ENCODE measurements at places on chromosomes 11 and 22.

DNA sequence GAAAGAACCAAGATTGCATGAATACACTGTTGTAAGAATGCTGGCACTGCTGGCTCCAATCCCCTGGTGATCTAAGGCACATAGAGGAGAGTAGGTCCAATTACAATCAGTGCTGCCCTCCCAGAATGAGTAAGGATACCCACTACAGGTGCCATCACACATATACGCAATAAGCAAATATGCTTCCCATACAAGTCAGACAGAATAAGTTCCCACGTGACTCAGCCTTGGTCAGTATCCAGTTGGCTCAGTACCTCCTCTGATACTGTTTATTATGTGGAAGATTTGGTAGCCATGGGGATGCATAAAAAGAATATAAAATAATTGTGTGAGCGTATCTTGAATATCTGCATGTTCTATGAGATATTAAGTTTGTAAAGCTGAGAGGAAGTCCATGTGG, 8.9 kb upstream of the OR2D3 start:
- no peak for DNase-seq

DNA sequence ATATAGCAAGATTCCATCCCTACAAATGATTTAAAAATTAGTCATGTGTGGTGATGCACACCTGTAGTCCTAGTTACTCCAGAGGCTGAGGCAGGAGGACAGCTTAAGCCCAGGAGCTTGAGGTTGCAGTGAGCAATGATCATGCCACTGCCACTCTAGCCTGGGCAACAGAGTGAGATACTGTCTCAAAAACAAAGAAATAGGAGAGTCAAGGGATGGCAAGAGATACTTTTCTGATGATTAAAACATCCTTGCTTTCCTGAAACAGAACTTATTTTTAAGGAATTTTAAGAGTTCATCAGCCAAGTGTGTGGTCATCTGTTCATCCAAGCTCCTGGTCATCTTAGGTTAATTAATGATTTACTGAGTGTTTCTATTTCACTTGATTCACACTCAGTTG, 1252.0 kb downstream of the LRRC4C start:
- DNase-seq = no peak

- no peak for DNase-seq
Observed at GRCh38 chr11:70568035-70568813, 169.9 kb downstream of the CTTN start.

GRCh38 chr11:66969584-66970225, 5.4 kb upstream of the C11orf86 start:
- DNase-seq = no peak

- no peak for DNase-seq
Observed at GRCh38 chr22:33271390-33272161, 213.4 kb upstream of the SYN3 start.

DNA sequence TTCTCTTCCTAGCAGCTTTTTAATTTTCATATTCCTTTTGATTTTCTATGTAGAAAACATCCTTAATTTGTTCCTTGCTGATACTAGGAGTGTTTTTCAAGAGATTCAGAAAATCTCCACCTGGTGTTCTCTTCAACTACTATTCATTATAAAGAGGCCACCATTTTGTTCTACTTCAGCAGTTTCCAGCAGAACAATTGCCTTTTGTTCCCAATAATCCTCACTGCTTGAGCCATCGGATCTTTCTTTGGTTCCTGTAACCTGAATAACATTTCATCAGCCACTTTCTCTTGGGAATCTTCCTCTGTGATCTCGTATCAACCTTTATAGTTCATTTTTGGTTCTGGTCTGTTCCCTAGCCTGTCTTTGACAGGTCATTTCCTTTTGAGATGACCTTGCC, 1.8 kb upstream of the OR10A5 start:
- no peak for DNase-seq

GRCh38 chr11:64165481-64165841, 452 bp downstream of the MACROD1 start:
- DNase-seq = no peak

- no peak for DNase-seq
Observed at GRCh38 chr11:86809561-86809960, 9.2 kb downstream of the PRSS23 start.

- no peak for DNase-seq
Observed at GRCh38 chr11:88115828-88116755, 59.2 kb downstream of the RAB38 start.

- no peak for DNase-seq
Observed at GRCh38 chr11:7643314-7643713, 30.0 kb downstream of the CYB5R2 start.

DNA sequence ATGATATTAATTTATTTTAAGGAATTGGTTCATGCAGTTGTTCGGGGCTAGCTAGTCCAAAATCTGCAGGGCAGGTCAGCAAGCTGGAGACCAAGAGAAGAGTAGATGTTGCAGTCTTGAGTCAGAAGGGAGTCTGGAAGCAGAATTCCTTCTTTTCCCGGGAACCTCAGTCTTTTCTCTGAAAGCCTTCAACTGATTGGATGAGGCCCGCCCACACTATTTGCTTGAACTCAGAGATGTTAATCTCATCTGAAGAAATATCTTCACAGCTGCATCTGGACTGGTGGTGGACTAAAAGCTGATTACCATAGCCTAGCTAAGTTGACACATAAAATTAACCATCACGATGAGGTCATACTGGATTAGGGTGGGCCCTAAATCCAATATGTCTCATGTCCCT, 122.2 kb downstream of the COMMD9 start:
- DNase-seq = no peak

GRCh38 chr22:21448627-21449416, 18.4 kb upstream of the TMEM191C start:
- DNase-seq = peak; percentile 38

- no peak for DNase-seq
Observed at GRCh38 chr11:69576069-69576782, 64.7 kb upstream of the CCND1 start.

GRCh38 chr11:62984451-62984991, at the start of gene SLC22A6:
SLC22A6 (minus strand) TSS chr11:62984967; CDS start chr11:62984690, 277 bp downstream.
- DNase-seq = no peak

- DNase-seq = no peak
Observed at GRCh38 chr11:69306821-69307220, 12.9 kb downstream of the MYEOV start.

- no peak for DNase-seq
Observed at GRCh38 chr11:73389916-73390315, 13.7 kb downstream of the RELT start.

GRCh38 chr11:28559492-28559891, 451.3 kb downstream of the METTL15 start:
- DNase-seq = no peak

DNA sequence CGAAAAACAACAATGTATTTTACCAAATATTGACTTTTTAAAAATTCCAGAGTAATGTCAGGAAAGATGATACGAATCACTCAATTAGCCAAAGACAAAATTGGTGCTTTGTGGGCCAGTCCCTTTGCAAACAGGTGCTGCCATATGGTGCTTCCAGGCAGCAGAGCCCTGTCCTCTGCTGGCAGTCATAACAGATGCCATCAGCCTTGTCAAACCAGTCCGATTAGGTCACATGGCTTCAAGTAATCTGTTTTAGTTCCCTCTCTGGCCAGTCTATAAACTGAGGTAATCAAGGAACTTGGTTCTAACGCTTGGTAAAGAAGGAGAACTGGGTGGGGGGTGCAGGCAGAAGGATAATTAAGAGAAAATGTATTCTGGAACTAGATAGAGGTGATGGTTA, 49.1 kb upstream of the CAPRIN1 start:
- no peak for DNase-seq

GRCh38 chr11:129055196-129055595, 112.5 kb upstream of the TP53AIP1 start:
- no peak for DNase-seq

DNA sequence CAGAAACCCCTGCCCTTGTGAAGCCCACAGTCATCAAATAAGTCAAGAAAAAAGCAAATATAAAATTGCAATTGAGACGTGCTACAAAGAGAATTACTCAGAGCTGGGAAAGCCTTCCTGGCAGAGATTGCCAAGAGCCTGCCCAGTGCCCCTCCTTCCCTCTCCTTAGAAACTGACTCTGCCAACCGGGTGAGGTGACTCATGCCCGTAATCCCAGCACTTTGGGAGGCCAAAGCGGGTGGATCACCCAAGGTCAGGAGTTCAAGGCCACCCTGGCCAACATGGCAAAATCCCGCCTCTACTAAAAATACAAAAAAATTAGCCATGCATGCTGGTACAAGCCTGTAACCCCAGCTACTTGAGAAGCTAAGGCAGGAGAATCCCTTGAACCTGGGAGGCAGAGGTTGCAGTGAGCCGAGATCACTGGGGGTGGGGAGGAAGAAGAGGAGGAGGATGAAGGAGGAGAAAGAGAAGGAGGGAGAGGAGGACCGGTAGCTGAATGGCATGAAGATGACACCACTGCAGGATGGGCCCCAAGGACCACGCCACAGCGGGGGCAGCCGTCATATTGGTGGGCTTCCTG, 76.1 kb upstream of the RTL6 start:
- DNase-seq = peak; percentile 34

DNA sequence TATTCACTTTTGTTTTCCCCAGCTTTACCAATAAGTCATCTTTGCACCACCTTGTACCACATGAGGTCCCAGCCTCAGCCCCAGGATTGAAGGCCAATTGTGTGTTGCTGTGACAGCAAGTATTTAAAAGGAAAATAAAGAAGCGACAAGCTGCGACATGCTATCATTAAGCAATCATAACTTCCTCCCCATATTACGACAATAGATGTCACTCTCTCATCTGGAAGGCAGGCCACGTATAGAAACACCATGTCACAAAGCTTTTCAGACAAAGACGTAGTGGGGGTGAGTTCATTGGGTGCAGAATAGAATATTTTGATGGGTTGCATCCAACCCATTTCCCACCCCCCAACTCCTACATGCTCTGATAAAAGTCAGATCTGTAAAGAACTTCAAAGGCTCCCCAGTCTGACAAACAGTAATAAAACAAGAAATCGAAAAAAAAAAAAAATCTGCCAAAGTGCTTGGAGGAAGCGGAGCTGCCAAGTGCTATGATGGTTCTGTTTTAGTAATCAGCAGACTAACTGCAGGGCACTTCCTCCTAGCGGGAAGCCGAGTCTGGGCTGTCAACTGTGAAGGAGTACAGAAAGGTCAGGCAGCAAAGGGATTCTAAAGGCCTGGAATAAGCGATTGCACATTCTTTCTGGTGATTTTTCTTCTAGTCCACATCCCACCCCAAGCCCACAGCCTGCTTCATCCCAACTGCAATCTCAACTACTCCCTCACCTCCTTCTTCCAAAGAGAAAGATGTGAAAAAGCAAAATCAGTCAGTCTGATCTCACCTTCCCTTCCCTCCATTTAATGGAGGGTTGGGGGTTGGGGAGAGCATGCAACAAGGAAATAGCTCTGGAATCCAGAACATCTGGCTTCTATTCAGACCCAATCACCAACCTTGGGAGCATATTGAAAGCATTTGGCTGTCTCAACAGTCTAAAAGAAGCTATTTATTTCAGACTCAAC, 131.4 kb upstream of the UBASH3B start:
- DNase-seq = no peak

DNA sequence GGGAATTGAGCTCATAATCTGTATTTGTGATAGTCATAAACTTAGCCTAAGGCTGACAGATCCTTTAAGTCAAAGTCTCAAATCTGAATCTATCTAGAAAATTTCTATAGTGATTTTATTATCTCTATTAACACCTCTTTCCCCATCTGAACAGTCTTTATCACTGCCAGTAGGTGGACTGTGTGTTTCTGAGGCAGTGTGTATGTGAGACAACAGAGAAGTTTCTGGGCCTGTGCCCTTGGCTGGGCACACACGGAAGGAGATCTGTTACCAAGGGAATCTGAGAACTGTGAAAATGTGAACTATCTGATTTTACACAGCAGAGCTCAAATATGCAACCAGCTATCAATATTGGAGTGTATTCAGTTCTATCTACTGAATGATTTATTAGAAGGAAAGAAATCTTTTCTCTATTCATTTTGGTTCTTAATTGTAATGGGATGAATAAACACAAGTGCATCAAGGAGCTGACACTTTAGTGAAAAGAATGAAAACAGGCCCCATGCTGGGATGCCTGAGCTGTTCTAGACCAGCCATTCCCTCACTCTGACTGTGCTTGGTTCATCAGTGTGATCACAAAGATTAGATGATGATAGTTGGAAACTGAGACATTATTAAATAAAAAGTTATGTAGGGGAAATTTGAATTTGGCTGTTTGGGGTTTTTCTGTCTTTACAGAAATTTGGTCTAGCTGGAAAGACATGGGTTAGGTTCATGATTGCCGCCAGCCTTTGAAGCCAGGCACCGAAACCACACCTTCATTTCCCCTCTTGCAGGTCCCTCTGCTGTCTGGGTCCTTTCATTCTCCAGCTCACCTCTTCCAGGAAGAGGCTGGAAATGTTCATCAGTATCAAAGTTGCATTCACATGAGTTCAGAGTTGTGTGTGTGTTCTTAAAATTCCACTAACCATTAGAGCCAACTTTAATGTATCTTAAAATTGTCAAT, 68.1 kb downstream of the LIF start:
- DNase-seq = peak; percentile 63

- DNase-seq = no peak
Observed at GRCh38 chr11:122811721-122812120, 26.6 kb upstream of the CRTAM start.

DNA sequence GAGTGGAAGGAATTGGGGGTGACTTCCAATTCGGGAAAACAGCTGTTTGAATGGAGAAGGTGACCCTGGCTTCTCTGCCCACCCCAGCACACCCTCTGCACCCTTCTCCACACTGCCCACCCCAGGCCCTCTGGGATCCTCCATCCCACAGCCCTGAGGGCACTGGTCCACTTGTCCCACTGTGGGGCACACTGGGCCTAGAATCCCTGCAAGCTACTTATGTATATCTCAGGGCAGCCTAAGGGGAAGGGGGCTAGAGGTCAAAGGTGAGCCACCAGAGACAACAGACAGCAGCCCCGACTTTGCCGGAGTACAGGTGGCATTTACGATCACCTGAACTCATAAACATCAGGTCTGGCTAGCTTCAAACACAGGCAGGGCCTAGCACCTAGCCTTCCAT, 673 bp upstream of the SCUBE2 start:
- no peak for DNase-seq

DNA sequence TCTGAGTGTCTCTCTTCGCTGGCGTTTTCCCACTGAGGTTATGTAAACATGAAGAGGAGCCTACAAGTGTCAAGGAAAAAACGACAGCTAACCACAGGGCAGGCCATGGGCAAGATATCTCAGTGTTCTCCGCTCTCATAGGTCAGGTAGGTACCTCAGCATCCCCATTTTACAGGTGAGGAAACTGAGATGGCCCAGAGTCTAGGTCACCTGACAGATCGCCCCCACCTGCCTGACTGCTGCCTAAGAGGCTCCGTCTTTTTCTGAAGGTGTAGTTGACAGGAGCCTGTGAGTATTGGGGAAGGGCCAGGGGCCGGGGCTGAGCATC, 847 bp upstream of the NDUFA6 start:
- DNase-seq = no peak

DNA sequence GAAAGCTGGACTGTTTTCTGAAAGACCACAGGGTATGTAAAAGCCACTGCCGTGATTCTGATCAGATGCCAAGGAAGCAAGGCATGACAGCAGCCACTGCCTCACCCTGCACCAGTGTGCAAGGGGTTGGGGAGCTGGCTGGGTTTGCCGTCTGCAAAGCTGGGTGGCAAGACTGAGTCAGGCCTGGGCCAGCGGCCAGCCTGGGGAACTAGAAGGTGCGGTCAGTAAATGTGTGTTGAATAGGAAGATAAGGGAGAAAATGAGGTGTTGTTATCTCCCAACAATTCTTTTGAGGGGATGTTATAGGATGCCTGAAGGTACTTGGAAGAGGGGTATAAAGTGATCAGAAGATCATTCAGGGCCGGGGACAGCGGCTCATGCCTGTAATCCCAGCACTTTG, 8.0 kb downstream of the VSTM5 start:
- no peak for DNase-seq
